ENCODE measurements at places on chromosomes 5 and 9.

DNA sequence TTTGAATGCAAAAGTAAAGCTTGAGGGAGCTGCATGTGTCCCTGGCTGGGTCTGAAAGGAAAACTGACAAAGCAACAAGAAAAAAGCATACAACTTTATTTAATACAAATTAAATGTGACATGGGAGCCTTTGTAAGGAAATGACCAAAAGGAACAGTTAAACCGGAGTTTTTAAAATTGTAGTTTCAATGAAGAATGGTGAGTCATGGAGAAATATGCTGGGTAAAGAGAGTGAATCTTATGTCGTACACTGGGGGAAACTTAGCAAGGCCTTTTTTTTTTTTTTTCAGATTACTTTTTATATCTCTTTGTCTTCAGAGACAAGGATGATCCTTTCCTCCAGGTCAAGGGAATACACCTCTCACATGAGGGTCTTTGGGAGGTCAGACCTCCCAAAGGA lies 50.1 kb upstream of the FBXL17 start:
- no peak for DNase-seq

DNA sequence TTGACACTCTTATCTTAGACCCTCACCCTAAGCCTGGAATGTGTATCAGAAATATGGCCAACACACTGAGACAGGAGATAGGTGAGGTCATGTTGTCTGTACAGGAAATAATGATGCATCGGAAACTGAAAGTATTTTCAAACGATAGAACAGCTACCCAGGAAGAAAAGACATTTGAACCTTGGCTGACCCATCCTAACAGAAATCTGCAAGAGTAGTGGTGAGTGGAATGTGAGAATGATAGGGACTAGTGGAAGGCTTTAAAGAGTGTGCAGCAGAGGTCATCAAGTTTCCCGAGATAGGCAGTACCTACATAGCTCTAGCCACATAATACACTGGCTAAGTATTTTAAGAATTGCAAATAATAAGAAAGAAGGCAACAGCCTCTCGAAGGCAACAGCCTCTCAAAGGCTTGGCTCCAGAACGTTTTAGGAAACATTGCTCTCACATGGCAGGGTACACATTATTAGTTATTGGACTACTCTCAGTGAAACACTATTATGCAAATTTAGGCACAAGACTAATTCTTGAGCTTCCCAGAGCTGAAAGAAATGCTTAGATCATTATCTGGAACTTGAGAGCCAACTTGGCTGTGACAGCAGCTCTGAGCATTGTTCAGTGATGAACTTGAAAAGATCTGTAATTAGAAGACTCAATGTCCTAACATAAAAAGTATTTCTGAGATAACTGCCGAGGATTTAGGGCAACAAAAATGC lies 133.1 kb upstream of the FBXL7 start:
- DNase-seq: no peak

DNA sequence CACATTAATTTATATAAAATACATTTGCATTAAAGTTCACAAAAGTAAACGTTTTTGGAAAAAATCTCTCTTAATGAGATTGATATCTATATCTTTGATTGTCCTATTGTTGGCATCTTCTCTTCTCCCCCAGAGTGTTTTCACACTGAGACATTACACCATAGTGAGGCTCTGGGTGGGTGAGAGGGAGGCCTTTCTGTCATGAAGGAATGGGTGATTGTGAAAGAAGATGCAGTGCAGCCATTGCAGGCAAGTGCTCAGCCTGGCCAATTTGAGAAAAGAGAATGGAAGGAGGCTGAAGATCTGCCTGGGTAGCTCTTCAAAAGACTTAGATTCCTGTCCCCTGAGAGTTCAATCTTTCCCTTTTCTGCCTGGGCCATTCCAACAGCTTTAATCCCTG lies 140.8 kb downstream of the SLC12A2 start:
- no peak for DNase-seq

DNA sequence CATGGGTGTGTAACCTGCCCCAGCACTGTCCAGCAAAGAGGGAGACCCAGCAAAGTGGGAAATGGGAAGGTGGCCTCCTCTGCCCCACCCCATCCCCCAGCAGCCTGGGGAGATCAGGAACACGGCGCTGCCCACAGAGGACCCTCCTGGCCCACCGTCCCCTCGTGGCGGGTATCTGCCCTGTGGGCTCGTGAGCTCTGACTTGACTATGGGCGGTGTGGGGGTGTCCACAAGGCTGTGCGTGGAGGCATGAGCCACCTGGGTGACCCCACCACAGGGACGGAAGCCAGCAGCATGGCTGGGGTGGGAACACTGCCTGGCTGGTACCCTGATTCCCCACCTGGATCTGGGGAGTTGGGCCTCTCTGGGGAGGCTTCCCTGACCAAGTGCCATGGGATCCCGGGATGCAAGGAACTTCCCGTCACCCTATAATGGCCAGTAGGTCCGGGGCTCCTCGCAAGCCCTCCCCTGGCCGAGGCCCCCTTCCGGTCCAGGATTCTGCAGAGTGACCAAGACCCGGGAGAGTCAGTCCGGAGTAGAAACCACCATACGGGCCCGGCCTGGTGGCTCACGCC lies 29.3 kb upstream of the SLC6A19 start:
- no peak for DNase-seq

DNA sequence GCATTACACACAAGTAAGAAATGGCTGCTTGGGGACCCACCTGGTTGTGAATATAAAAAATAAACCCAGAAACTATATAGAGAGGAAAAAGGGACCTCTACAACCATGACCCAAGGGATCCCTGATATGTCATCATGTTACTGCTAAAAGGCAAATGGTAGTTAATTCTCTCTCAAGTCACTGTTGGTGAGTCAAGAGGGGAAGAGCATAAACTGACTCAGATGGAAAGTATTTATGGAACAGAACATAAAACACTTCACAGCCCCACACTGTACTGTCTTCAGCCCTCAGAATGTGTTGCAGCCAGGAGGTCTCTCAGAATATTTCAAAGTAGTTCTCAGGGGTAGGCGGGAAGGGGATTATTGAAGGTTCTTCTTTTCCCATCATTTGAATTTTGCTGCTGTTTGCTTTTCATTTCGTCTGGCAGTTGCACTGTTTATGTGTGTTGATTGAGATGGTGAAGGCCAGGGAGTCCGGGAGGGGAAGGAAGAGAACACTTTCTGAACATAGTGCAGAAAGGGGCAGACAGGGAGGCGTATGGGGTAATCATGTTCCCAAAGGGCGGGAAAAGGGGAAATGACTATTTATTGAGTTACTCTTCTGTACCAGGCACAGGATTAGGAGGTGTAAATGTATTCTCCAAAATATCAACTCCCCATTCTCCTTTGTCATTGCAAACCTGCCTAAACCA lies 85.5 kb downstream of the TEK start:
- no peak for DNase-seq

GRCh38 chr9:106613250-106613737 lies 249.7 kb upstream of the ZNF462 start:
- DNase-seq: peak; percentile 62

- DNase-seq: no peak
These were observed 36.6 kb upstream of the KCNMB1 start for GRCh38 chr5:170425731-170426130.

DNA sequence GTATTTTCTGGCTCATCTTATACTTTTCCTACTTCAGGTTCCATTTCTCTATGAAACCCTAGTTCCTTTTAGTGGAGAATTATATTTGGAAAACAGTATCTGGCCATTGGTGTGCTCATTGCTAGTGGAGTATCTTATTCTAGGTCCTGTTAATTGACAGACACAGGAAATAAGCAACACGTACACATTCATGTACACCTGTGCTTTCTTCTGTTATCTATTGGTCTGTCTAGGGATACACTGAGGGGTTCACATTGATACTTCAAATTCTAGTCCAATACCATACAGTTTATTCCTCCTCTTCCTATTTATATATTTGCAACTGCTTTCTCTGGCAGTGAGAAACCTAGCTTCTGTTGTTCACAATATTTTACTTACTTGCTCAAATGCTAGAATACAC lies 110.2 kb downstream of the FER start:
- DNase-seq: no peak

All from NCI-H2171 (cell line).